ENCODE measurements at places on chromosomes 7 and 10.

DNA sequence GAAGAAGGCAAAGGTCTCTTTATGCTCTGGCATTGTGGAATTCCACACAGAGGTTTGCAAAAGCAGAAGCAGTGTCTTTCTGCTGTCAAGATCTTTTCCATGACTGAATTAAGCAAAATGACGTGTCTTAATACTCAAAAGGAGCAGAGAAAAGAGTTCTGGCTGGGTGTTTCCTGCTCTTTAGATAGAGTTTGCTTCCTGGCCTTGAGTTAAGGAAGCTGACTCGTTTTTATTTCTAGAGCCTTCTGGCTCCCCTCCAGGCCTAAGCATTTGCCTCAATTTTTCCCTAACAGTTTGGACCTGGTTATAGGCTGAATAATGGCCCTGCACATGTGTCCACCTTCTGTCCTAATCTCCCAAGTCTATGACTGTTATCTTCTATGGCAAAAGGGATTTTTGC, 21.6 kb downstream of the TAS2R41 start:
- peak; percentile 91 for DNase-seq

DNA sequence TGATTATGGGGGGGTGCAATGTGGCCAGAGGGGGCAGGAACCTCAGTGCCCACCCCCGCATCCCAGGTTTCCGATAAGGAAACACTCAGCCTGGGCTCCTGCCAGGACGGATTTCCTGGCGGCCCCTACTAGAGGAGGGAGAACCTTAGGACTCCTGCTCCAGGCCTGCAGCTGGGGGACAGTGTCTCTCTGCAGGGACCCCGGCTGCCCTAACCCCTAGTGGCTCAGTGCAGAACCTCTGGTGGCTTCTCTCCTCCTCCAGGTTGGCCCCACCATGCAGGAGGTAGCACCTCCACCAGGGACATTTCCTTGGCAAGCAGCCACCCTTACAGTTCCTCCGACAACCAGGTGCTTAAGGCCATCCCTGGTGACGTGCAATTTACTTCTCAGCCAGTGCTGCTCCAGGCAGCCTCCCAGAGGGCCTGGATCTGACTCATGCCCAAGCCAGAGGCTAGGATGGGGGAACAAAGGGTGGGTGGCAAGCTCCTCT, 31.9 kb downstream of the SH2B2 start:
- peak; percentile 2 for DNase-seq

DNA sequence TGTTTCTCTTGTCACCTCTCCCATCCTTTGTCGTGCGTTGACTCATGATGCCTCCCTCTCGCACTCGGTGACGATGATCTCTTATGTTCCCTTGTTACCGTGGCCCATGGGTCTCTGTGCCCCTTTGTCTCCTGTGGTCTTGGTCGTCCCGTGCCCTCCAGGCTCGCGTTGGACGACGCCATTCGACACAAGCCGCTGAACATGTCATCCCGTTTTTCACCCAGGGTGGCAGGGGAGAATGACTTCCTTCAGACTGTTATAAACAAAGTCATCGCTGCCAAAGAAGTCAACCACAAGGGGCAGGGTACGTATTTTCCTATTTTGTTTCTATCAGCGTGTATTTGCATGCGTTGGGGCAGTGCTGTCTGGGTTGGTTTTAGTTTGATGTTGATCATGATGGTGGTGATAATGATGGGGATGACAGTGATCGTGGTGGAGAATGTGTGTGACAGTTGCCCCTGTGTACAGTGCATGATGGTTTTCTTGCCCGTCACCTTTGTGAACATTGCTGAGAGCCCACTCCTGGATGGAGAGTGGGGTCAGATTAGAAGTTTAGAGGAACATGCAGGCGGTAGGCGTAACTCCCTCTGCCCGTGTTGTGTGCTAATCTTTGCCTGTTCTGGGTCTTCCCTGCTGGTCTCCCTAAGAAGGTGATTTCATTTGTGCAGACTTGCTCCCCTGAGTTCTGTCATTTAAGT, 107.0 kb downstream of the DOCK1 start:
- no peak for DNase-seq

- DNase-seq = peak; percentile 4
Measured at GRCh38 chr7:120412139-120413050, 139.4 kb downstream of the KCND2 start.
